CD4-positive, alpha-beta T cell treated with Interleukin-4 for 1 hour (primary cell): ENCODE measurements at places on chromosomes 3 and 15.

DNA sequence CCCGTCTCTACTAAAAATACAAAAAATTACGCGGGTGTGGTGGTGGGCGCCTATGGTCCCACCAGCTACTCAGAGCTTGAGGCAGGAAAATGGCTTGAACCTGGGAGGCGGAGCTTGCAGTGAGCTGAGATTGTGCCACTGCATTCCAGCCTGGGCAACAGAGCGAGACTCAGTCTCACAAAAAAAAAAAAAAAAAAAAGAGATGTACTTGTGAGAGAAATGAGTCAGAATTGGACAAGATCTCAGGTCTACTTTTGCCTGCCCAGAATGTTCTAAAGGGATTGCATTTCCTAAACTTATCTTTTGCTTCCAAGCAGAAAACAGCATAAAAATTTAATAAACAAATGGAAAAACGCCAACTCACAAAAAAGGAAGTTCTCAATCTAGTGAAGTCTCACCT lies 167.5 kb downstream of the NR2F2 start:
- DNase-seq: no peak

DNA sequence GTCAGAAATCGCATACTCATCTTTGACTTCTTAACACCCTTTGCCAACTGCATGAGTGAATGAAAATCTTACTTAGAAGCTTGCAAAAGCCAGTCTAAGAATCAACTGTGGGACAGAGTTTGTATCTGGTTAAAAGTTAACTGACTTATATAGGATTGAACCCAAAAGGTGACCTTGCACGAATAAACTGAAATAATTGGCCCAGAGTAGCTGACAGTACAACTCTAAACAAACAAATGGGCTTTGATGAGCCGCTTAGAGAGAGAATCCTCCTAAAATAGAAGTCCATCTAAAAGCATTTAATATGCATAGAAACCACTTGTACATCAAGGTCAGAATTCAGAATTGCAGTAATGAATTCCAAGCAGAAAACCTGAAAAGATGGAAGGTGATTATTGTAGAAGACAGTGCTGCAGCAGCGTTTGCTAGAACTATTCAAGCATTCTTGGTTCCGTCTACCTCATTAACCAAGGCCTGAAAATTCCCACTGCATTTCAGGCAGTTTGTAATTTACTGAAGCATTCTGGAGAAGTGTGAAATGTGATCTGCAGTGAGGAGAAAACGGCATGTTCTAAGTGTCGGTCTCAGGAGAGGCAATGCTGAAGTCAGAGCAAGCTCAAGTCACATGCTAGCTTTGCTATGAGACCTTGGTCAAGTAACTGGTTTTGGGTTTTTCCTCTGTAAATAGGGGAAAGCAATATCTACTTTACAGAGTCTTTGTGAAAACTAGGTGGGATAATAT lies 103.7 kb downstream of the CADPS start:
- DNase-seq: no peak

DNA sequence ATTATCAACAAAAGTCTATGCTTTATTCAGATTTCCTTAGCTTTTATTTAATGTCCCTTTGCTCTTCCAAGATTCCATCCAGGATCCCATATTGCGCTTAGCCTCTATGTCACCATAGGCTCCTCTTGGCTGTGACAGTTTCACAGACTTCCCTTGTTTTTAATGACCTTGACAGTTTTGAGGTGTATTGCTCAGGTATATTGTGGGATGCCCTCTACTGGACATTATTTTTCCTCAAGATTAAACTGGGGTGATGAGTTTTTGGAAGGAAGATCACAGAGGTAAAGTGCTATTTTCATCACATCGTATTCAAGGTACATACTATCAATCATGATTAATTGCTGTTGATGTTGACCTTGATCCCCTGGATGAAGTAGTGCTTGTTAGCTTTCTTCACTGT lies 99.1 kb upstream of the SMAD3 start:
- peak; percentile 21 for DNase-seq

- DNase-seq: no peak
Observed at GRCh38 chr3:3648988-3649679, 150.1 kb upstream of the LRRN1 start.

GRCh38 chr15:85518979-85519761 lies 138.8 kb downstream of the AKAP13 start:
- DNase-seq: no peak

DNA sequence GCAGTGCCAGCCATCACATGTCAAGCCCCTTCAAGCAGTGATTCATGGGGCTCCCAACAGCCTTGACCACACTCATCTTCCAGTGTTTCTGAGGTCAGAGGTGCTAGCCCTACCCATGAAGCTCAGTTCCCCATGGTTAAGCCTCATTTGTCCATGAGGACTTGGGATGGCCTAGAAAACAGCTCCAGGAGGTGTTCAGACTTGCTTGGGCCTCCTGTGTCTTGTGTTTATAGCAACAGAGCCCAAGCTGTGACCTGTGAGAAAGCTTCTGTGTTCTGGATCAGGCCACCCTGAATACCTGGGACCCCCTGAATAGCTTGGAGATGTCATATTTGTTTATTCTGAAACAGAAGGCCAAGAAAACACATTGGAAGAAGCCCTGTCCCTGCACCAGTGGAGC lies 36.7 kb downstream of the LARP6 start:
- DNase-seq: no peak

DNA sequence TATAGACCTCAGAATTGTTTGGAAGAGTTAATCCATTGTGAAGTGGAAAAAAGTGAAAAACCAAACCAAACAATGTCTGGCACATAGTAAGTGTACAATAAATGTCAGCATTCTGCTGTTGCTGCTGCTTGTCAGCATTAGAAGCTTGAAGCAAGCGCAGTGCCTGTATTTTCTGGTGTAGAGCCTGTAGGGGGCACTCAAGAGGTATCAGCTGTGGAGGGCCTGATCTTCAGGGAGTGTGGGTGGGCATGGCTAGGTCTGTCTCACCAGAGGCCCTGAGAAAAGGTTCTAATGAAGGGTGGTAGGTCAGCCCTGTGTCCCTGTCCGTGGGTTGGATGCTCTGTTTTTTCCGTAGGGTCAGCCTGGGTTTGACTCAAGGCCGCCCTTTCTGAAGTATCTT lies 3.6 kb downstream of the ADAMTSL3 start:
- DNase-seq: no peak

DNA sequence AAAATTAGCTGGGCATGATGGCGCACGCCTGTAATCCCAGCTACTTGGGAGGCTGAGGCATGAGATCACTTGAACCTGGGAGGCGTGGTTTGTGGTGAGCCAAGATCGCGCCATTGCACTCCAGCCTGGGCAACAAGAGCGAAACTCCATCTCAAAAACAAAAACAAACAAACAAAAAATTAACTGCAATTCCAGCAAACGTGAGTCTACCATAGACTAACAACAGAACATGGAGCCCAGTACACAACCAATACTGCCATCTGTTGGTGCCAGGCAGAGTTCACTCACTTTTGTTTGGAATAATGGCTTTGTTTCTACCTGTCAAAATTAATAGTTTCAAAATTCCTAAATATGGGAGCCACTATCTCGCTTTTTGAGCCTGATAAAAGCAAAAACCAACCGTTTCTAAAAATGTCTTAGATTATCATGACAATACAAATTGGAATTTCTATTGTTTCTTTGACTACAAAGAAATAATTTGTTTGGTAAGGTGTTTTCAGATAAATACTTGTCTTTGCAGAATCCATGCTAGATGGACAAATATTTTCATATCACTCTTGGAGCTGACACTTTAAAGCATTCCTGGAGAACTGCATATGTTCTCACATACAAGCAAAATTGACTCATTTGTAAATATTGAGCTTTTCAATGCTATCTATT lies 45.0 kb downstream of the GPR176 start:
- peak; percentile 12 for DNase-seq

DNA sequence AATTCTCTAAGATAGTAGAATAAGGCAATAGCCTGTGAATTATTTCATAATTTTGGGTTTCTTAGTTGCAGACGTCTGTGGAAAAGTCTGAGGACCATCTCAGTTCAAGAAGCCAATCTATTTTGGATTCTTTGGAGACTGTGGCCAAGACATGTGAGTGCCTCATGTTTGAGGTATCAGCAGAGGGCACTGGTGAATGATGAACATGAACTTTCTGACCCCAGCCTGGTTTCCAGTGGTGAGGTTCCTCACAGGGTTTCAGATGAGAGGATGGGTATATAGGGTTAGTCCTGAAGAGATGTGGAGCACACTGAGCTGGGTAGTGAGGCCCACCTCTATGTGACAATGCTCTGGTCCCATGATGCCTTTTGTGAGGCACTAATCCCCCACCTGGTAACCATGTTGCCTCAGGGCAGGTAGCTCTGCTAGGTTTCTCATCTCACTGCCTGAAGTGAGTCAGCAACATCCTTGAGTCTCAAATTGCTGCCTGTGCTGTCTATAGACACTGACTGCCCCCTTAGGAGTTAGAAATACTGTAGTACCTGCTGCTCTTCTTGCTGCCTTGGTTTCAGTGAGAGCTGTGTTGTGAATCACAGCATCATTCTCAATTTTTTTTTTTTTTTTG lies 32.3 kb downstream of the C3orf62 start:
- no peak for DNase-seq
